ENCODE measurements at places on chromosomes 12 and 14.

DNA sequence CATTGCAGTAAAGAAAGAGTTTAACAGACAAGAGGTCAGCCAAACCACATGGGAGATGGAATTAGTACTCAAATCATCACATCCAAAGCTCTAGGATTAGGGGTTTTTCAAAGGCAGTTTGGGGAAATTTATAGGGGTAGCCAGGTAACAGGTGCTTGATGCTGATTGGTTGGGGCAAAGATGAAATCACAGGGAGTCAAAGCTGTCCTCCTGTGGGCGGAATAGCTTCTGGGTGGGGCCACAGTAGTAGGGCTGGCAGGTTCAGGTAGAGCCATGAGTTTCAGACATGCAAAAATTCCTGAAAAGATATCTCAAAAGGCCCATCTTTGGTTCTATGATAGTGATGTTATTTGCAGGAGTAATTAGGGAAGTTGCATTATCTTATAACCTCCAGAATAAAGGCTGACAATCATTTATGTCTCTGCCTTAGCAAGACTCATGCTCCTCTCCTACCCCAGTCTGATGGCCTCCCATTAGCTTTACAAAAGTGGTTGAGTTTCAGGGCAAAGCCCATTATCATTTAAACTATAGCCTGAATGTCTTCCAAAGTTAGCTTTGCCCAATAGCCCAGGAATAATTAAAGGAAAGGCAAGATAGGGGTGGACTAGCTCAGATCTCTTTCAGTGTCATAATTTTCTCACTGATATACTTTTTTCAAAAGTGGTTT is 42.1 kb upstream of the CNTN1 start:
- no peak for DNase-seq

DNA sequence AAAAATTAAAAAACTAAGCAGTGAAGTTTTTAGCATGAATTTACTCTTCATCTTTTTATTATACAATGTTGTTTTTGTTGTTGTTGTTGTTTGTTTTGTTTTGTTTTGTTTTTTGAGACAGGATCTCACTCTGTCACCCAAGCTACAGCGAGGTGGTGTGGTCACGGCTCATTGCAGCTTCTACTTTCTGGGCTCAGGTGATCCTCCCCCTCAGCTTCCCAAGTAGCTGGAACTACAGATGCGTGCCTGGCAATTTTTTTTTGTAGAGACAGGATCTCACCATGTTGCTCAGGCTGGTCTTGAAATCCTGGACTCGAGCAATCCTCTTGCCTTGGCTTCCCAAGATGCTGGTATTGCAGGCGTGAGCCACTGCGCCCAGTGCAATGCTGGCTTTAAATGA is 11.3 kb downstream of the PPFIBP1 start:
- DNase-seq, result no peak

DNA sequence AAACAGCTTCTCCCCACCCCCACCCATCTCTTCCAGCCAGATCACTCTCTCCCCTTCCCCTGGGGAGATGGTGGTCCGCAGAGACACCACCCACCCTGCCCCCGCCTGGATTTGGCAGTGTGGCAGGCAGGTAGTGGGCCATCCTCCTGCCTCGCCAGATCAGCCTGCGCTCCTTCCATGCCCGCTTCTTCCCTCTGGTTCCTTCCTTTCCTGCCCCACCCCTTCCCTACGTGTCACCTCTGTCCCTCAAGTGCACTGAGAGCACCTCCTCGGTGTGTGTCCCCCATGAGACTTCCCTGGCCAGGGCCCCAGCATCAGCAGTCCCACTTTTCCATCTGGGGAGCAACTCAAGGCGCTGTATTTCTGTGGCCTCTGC is 632 bp downstream of the NYNRIN start:
- no peak for DNase-seq

GRCh38 chr14:102732924-102733323 is 44.3 kb upstream of the TRAF3 start:
- no peak for DNase-seq

- no peak for DNase-seq
Observed at GRCh38 chr14:79197516-79197915, 1013.8 kb downstream of the DIO2 start.

- DNase-seq, result no peak
Observed at GRCh38 chr12:31819427-31819826, 90.6 kb upstream of the AMN1 start.

DNA sequence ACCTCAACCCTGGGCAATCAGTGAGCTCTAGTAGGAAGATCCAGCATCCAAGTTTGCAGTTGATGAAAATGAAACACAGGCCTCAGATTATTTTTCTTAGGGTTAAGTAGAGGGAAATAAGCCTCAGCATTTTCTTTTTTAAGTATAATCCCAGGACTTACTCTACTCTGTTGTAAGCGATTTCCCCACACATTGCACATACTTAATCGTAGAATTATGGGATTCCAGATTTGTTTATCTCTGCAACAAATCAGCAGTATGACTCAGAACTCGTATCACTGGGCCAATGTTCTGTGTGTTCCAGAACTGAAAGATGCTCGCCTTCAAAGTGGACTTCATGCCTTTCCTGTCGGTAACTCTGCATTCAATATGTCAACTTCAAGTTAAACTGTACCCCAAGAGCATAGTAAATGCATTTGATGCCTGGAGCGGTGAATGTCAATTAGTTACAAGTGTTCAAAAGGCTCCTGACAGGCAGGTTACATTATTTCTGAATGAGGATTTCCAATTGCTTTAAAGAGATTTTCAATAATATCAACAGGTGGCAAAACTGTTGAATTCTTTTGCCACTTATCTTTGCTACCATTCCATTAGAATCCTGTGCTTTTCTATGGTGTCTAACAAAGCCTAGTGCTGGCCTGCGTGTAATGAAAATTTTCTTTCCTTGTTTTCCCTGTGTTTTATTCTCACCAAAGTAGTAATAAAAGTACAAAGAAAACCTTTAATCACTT is 323.8 kb upstream of the SYT1 start:
- DNase-seq, result no peak

GRCh38 chr12:59452746-59453145 is 143.1 kb upstream of the SLC16A7 start:
- DNase-seq, result no peak

GRCh38 chr12:116152268-116152667 is 125.2 kb downstream of the MED13L start:
- no peak for DNase-seq

DNA sequence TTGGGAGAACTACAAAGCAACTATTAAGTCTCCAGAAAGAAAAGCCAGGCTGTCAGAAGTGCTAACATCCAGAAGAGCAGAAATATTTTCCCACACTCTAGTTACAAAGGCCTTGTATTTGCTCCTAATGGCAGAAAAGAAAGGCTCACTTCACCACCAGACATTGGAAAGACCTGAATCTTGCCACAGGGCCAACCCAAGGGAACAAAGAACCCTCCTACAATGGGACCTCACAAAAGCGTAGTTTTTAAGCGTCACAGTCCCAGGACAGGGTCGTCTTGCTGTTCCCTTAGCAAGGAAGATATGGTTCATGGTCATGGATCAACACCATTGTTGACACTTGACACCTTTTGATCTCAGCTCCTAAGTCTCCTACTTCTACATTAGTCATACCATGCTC is 119.1 kb downstream of the RPS29 start:
- DNase-seq, result no peak

GRCh38 chr12:60539592-60539991 is 943.8 kb downstream of the SLC16A7 start:
- DNase-seq, result no peak

DNA sequence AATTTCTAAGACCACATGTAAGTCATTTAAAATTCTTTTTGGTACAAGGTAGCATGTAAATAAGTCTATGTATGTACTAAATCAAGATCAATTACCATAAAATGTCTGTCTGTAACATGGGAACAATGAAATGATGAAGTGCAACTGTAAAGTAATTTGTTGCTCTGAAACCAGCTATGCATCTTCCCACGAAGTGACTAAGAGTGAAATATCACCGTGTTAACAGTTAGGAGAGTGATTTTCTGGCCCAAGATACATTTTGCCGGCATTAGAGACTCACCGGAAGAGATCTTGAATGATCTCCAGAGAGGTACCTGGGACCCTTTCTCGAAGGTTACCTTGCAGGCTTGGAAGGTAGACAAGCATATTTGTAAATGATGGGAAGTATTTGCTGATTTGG is 105.8 kb downstream of the SAMD4A start:
- no peak for DNase-seq

GRCh38 chr14:64061706-64062105 is 208.9 kb downstream of the SYNE2 start:
- no peak for DNase-seq

GRCh38 chr12:124140944-124141486 is 153.9 kb upstream of the RFLNA start:
- DNase-seq, result no peak

- DNase-seq, result no peak
Observed at GRCh38 chr12:29707846-29708245, 75.9 kb downstream of the TMTC1 start.

DNA sequence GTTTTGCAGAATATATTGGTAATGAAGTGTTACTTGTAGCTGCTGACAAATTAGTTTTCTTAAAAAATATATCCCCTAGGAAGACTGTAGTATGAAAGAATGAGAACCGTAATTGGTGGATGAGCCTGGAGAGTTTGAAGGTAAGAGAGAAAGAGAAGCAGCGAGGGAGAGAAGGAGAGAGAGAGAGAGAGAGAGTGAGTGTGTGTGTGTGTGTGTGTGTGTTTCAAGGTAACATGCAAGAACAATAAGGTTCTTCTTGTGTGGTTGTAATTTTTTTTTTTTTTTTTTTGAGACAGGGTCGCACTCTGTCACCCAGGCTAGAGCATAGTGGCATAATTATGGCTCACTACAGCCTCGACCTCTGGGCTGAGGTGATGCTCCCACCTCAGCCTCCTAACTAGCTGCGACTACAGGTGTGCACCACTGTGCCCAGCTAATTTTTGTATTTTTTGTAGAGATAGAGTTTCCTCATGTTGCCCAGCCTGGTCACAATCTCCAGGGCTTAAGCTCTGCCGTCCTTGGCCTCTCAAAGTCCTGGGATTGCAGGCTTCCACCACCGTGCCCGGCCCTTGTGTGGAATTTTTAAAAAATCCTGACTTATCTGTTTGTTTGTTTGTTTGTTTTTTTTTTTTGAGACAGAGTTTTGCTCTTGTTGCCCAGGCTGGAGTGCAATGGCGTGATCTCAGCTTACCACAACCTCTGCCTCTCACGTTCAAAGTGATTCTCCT is 73.7 kb downstream of the RASSF3 start:
- DNase-seq, result no peak

DNA sequence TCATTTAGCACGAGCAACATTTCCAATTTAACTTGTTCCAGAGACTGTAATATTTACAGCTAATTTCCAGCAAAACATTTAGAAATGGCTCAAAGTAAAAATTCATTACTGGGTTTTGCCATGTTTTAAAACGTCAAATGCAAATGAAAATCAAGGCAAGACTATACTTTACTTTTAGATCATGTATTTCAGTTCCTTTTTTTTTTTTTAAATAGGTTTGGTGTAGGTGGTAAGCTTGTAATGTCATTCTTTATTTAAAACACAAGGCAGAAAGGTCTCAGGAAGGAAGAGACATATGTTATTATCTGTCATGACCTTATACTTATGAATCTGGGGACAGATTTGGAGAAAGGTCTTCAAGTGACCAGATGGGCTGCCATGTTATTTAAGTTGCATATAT is 54.1 kb downstream of the GRIP1 start:
- no peak for DNase-seq

GRCh38 chr12:41184864-41185263 is 3.3 kb upstream of the PDZRN4 start:
- DNase-seq, result no peak

- DNase-seq, result no peak
Observed at GRCh38 chr14:96503306-96503679, 1.1 kb downstream of the PAPOLA start.

DNA sequence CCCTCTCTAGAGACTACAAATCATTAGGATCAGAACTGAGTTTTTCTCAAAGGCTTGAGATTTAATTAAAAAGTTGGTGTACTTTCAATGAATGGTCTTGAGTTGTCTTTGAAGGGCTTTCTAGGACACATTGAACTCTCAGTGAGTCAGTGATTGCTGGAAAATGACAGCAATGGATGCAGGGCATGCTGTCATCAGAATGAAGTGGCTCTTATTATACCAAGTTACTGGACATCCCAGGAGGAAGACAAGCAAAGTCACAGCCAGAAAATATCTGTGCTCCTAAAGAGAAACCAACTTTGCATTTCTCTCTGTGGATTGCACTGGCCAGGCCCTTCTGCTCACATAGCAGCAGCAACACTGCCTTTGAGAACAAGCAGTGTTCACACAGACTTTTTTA is 112.6 kb downstream of the PRIMA1 start:
- DNase-seq, result no peak

DNA sequence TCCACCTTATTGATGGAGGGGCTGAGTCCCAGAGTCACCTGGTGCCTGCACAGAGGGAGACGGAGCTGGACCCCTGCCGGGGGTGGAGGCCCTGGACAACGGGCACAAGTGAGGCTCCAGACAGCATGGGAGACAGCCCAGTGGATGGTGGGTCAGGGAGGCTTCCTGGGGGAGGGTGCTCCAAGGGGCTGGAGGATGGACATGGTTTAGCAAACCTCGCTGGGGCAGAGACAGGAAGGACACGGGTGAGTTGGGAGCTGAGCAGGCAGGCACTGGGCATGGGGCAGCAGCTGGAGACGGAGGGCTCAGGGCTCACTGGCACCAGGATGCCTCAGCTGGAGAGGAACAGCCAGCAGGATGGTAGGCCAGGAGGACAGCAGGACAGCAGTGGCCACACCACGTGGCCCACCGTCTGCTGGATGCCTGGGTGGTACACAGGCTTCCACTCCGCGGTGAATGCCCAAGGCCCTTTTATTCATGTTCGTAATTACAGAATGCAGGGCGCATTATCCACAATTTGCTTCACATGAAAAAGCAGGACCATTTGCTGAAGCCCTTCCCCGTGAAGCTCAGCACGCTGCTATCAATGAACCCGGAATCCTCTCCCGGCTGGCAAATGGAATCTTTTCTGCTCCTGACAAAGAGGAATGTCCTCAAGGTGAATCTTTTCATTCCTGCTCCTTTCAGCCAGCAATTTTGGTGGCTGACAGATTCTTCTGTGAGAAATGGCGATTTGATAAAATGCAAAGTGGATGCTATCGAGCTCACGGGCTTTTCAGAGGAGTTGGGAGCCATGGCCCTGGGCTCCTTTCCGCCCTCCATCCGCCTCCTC is 138.1 kb upstream of the C14orf180 start:
- no peak for DNase-seq

- DNase-seq, result no peak
Observed at GRCh38 chr14:40445020-40445419, 1012.8 kb upstream of the FBXO33 start.

- no peak for DNase-seq
Observed at GRCh38 chr14:101112351-101113107, 209.0 kb upstream of the RTL1 start.

DNA sequence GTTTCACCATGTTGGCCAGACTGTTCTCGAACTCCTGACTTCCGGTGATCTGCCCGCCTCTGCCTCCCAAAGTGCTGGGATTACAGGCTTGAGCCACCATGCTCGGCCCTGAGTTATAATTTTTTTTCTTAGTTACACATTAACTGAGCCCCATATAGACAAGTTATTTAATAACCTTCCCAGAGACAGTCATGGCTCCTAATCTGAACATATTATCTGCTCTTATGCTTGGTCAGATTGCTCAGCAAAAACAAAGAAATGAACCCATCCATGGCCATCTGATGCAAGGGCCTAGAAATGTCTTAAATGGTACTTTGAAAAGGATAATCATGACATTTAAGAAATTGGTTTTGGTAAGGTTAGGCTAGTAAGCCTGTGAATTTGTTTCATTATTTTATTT is 13.0 kb downstream of the SAMD15 start:
- no peak for DNase-seq

Measured in NCI-H446 (cell line).